Foreskin keratinocyte (primary cell): ENCODE measurements at places on chromosomes 11 and 22. TPM values are rescaled to one million over a fixed set of nuclear protein-coding genes. Genes with fewer than 3 reads are reported as not detected.

The OR52E8 gene
- not detected in 2 replicates for total RNA-seq

The RPLP2 gene
- 1,720 and 1,859 TPM in 2 replicates for total RNA-seq

DNA sequence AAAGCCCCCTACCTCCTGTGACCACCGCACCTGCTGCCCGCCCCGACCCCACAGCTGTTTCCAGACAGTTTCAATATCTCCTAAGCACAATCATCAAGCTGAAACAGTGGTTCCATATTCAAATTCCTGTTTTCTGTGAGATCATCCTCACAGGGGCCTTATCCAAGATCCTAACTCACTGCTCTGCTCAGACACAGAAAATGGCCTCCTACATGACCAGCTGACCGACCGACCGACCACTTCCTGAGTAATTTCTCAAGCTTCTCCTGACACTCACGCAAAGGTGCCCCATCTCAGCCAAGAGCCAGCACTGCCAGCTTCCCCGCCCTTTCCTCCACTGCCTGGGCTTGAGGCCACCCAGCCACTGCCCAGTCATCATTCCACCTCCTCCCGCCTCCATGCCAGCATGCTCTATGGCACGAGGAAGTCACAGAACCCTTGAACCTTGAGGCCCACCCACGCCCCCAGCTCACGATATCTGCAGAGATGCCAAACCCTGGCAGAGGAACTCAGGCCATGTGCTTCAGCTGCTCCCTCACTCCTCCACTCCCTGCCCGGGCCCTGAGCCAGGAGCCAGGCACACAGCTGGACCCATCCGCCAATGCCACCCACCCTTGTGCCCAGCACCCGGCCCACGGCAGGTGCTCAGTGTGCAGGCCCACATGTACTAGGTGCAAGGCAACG, 14.0 kb downstream of the KIAA0930 start:
- DNase-seq = no peak

The USH1C gene
- total RNA-seq = not detected in 2 replicates

DNA sequence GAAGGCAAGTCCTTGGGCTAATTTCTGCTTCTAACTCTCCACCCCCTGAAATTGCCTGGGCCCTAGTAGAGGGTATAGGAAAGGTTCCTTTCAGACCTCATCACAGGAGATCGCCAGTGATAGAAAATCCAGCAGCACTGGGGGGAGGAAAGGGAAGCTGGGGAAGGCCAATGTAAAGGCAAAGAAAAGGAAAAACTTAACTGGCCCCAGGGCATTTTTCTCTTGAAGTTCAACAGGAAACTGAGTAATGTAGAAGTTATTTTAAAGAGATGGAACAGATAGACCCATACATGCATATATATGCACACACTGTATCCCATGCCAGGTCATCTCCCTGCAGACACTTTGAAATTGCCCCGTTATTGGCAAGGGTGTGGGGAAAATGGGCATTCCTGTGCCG, 134.0 kb downstream of the TRIM44 start:
- DNase-seq = peak; percentile 65

DNA sequence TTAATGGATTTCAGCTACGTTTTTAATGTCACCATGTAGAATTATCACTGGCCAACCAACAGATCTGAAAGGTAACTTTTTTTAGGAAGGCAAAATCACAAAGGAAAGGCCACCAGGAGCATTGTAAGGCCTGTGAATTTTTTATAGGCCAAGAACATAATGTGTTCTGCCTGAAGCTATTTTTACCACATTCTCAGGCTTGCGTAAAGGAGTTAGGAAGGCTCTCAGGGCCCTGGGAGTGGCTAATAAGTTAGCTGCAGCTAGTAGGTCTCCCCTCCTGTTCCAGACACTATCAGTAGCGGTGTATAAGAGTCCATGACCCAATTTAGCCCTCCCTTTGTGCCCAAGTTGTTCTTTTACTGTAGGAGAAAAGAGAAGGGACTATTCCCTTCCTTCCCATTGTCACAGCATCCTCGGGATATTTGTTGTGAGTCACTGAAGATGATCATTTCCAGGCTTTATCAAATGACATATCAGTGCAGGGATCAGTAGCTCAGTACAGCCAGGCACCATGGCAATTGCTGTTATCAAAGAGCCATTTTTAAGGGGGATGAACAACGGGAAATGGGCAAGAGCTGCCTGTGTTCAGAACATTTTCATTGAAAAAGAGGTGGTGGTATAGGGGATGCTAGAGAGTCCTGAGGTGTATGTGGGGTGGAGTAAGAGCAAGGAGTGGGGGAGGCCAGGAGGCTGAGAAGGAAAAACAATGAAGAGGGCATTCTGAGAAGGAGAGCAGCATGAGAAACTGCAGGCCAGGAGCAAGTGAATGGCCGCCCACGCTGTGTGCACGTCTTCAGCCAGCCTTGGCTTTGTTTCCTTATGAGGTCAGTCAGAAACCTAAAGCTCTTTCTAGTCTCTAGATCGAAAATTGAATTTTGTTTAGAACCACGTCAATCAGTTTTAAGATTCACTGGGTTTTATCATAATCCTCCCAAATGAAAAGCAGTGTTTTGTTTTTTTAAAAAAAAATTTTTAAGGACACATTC, 940.3 kb downstream of the NTM start:
- DNase-seq = no peak

The DCDC1 gene
- total RNA-seq = 0.07 and 0.11 TPM in 2 replicates

The KRTAP5-8 gene
- not detected in 2 replicates for total RNA-seq

The ASRGL1 gene
- 0.18 and 0.20 TPM in 2 replicates for total RNA-seq

DNA sequence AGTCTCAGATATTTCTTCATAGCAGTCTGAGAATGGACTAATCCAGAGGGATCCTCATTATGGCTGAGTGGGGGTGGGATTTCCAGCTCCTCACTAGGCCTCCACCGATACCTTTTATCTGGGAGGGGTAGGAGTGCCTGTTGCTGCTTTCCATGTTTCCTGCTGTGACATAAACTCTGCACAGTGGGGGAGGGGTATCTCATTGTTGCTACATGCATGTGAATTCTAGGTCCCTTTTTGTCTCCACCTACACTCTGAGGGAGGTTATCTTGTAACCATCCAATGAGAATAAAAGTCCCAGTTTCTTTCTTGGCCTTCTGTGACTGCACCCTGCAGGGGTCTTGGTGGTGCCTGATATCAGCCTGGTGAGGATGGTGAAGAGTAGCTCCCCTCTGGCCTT, 60.5 kb downstream of the ADAMTS15 start:
- DNase-seq = no peak

- DNase-seq = peak; percentile 91
Observed at GRCh38 chr11:94781837-94782236, 13.7 kb downstream of the AMOTL1 start.

The ESAM gene
- not detected in 2 replicates for total RNA-seq

DNA sequence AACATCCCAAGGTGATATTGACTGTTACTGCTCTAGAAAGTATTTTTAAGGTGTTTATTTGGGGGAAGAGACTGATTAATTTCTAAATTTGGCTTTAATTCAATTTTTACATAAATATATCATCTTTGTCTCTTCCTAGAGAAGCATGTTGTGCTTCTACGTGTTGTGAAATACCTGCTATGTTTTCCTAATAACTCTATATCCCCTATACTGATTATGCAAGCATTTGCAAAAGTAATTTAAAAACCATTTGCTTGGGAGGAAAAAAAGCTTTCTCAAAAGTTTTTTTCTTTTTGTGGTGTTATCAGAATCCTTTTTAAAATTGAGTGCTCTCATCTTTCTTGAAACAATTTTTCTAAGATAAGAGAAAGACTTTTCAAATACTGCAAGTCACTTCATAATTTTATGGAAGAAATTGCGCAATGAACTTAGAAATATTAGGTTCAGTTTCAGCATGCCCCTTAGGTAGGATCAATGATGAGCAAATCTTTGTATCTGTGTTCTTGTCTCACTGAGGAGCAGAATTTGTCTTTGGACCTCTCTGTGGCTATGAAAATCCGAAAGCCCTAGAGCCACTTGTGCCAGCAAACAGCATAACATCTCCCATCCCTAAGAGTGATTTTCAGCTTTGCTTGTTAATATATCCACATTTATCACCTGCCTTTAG, 7.4 kb upstream of the BLID start:
- no peak for DNase-seq

- no peak for DNase-seq
Observed at GRCh38 chr11:42085736-42086135, 626.3 kb upstream of the LRRC4C start.

DNA sequence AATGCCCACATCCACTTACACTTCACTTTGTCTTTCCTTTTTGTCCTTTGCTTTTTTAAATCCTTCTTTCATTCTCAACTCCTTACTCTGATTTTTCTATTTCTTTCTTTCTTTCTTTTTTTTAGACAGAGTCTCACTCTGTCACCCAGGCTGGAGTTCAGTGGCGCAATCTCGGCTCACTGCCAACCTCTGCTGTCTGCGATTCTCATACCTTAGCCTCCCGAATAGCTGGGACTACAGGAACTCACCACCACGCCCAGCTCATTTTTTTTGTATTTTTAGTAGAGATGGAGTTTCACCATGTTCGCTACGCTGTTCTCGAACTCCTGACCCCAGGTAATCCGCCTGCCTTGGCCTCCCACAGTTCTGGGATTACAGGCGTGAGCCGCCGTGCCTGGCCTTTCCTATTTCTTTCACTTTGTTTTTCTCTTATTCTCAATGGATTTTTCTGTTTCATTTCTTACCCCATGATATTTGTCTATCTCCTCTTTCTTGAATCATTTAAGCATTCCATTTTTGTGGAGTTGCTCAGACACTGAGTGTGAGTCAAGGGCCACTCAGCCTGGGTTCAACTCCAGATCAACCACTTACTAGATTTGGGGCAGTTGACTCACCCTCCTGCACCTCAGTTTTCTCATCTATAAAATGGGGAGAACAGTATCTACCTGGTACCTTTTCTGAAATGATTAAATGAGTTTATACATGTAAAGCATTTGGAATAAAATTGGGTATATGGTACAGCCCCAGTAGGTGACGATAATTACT, 7.6 kb downstream of the KCNJ5 start:
- peak; percentile 71 for DNase-seq

DNA sequence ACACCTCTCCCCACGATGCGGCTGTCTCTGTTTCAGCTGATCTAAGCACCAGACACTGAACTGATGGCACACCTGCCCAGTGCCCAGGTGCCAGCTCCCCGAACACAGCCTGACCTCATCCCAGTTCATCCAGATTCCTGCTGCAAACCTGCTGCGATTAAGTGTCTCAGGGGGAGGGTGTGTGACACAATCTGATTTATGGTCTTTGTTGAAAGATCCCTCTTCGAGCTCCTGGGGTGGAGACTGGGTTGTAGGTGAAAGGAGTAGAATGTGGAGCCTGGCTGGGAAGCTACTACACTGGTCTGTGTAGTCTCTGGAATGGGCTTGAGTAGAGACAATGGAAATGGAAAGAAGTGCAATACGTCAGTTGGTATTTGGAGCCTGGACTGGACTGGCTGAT, 390.3 kb downstream of the SHANK2 start:
- DNase-seq = no peak

The ANO1 gene
- 58.9 and 71.4 TPM in 2 replicates for total RNA-seq

DNA sequence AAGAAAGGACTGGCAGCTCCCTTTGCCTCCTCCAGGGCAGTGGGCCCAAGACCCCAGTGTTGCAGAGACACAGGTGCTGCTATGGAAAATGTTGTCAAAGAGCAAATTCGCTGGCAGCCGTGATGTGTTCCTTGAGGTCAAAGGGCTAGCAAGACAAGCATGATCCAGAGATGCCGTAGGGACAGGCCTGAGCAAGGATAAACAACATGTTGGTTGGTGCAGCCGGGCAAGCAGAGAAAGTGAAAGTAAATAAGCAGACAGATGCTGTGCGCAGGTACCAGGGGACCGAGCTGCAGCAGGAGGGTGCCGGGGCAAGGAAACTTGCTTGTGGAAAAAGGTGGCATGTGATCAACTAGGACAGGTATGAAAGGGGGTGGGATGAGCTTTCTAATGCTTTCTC, 125.5 kb upstream of the NECTIN1 start:
- DNase-seq = no peak

DNA sequence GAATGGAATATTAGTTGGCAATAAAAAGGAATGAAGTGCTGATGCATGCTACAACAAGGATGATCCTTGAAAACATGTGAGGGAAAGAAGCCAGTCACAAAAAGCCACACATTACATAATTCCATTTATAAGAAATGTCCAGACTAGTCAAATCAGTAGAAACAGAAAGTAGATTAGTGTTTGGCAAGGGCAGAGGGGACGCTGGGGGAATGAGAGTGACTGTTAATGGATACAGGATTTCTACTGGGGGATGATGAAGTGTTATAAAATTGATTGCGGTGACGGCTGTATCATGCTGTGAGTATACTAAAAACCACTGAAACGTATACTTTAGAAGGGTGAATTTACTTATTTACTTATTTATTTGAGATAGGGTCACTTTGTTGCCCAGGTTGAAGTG, 57.9 kb downstream of the C11orf58 start:
- no peak for DNase-seq

DNA sequence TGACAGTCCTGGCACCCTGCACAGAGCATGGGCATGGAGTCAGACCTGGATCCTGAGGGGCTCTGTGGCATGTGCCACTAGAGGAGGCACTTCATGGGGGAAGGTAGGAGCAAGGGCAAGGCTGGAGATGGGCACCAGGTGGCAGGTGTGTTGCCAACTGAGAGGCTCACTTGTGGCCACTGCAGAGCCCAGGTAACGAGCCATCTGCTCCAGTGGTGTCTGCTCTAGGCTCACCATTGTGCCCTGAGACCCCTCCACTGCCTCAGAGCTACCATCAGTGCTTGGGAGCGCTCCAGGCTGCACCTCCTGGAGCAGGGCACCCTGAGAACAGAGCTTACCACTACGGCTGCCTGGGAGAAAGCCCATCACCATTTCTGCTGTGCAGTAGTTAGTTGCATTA, 1.3 kb upstream of the ZDHHC8 start:
- no peak for DNase-seq

The B4GALNT4 gene
- total RNA-seq = 12.7 and 28.4 TPM in 2 replicates

DNA sequence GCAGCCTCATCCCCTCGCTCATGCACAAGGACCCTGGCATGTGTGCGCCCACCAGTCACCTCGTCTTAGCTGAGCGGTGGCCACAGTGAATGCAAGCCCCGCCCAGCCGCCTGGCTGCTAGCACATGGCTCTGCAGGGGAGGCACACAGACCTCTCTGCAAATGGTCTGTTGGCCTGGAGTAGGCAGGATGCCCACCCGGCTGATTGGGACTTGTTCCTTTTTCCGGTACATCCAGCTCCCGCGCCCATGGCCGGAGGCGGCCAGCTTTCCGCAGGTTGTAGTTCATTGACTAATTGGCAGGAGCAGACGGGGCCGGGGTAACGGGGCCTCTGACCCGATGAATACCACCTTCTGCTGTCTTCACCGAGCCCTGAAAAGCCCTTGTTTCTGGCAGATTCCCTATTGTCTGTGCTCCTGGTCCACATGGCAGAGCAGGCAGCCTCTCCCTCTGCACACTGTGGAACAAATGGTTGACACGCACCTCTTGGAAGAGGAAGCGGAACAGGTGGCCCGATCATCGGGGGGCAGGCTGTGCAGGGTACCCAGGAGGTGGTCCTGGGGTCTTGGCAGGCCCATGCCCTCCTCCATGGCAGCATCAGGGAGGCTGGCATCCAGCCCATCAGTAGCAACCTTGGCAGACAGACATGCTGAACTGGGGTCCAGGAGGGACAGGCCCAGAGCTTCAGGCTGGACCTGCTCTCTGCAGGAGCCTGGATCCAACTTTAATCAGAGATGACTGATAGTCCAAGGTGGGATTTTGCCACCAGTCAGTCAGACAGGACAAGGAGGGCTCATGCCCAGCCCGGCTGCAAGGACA, 1512.0 kb downstream of the BRD1 start:
- DNase-seq = no peak
